SJSA1 (cell line): ENCODE measurements at places on chromosomes 7 and 10.

DNA sequence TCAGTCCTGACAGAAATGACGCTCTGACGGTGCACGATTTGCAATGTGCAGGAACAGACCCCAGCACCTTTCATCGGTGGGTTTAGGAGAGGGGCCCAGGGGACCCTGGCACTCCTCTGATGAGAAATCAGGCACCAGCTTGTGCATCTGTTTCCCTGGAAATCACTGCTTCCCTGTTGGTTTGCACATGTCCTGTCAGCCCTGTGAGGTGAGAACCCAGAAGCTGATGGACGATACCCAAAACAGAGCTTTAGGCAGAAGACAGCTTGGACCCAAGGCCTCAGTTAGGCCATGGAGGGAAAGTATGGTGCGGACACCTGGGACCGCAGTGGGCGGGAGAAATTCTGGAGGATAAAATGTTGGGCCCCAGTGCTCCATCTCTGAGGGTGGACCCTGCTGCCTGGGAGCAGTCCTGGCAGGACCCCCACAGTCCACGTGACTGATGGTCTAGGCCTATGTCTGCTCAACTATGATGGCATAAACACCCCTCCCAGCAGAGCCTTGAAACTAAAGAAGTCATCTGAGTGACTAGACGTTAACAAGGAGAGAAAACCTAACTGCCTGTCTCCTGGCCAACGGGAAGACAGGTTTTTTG is 242.8 kb downstream of the PTPRN2 start:
- H3K4me1 ChIP-seq = no peaks in the 10 kb centered on the region
- H3K4me3 ChIP-seq = no peak overlapping the region
- no peaks in the 10 kb centered on the region for H3K27me3 ChIP-seq
- H3K36me3 ChIP-seq = no peaks in the 10 kb centered on the region
- DNase-seq = no peak
- H3K27ac ChIP-seq = no peak overlapping the region

- H3K4me1 ChIP-seq = peaks cover 35% of the 10 kb centered on the region
- H3K4me3 ChIP-seq = no peak overlapping the region
- DNase-seq = no peak
- no peaks in the 10 kb centered on the region for H3K27me3 ChIP-seq
- peaks cover 99% of the 10 kb centered on the region for H3K36me3 ChIP-seq
Measured at GRCh38 chr10:95237376-95238170, 43.5 kb downstream of the ACSM6 start.

DNA sequence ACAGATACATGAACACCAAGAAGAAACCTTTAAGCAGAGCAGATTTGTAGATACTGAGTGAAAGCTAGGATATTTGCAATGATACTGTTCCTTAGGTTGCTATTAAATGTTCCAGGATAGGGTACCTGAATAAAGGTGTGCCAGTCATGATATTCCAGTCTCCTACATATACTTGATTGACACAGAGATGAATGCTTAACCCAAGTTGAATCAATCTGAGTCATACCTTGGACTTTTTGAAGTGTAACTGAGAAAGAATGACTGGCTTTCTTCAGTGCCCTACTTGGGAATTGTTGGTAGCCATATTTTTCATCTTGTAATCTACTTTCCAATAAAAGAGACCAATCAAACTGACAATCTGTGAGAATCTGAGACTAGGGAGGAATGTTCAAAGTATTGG is 805.7 kb upstream of the GHITM start:
- no peak for DNase-seq
- H3K27ac ChIP-seq = no peak overlapping the region
- no peaks in the 10 kb centered on the region for H3K36me3 ChIP-seq

DNA sequence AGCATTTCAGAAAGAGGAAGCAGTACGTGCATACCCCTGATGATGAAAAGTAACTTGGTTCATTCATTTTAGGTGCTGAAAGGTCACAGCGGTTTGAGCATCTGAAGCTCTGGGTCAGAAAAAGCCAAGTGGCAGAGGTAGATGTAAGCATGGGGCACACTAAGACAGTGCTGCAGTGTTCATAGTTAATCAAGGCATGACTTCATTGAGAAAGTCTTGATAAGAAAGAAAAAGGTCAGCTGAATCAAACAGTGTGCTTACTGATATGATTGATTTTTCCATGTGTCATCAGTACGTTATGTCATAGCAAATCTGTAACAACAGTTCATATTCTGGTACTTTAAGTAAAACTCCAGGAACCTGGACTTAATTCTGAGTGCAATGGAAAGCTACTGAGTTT is 107.7 kb upstream of the PCLO start:
- H3K27ac ChIP-seq = no peak overlapping the region
- no peak overlapping the region for H3K4me3 ChIP-seq
- no peaks in the 10 kb centered on the region for H3K4me1 ChIP-seq
- no peaks in the 10 kb centered on the region for H3K36me3 ChIP-seq

DNA sequence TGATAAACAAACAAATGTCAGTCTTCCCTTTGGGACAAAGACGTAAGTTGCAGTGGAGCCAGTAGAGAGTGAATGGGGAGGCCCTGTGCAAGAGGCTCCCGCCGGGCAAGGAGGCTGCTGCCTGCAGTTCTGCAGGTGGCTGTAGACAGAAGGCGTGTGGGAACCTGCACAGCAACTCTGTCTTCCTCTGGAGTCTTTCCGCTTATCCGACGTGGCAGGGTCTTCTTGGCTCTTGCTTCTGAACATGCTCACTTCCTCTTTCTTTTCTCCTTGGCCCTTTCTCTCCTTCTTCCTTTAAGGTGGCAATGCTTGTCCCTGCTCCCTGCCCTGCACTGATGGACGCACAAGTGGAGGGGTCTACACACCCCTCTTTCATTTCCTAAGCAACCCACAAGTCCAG is 122.5 kb downstream of the HIPK2 start:
- no peak overlapping the region for H3K27ac ChIP-seq
- no peak overlapping the region for H3K4me3 ChIP-seq
- no peaks in the 10 kb centered on the region for H3K27me3 ChIP-seq
- H3K36me3 ChIP-seq = peaks cover 12% of the 10 kb centered on the region

DNA sequence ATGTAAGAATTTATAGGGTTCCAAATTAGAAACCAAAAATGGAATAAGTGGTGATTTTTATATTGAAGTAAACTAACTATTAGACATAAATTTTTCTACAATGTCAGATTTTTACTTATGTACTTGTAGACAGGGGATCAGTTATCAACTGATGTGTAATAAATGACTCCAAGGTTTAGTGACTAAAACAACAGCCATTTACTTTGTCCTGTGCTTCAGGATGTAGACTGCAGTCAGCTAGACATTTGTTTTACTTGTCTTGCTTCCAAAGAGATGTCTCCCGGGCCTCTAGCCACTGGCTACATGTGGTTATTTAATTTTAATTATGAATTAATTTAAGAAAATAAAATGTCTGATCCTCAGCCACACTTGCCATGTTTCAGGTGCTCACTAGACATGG is 249.7 kb upstream of the IGFBP3 start:
- DNase-seq = no peak
- no peak overlapping the region for H3K4me3 ChIP-seq
- no peaks in the 10 kb centered on the region for H3K27me3 ChIP-seq
- H3K36me3 ChIP-seq = no peaks in the 10 kb centered on the region

- no peaks in the 10 kb centered on the region for H3K4me1 ChIP-seq
- DNase-seq = no peak
- H3K27ac ChIP-seq = no peak overlapping the region
- no peak overlapping the region for H3K4me3 ChIP-seq
Measured at GRCh38 chr10:82251222-82251906, 376.4 kb downstream of the NRG3 start.

- H3K27me3 ChIP-seq = no peaks in the 10 kb centered on the region
- H3K4me3 ChIP-seq = no peak overlapping the region
- no peak for DNase-seq
- H3K36me3 ChIP-seq = peaks cover 40% of the 10 kb centered on the region
Measured at GRCh38 chr10:13104697-13105096, 4.7 kb downstream of the OPTN start.

DNA sequence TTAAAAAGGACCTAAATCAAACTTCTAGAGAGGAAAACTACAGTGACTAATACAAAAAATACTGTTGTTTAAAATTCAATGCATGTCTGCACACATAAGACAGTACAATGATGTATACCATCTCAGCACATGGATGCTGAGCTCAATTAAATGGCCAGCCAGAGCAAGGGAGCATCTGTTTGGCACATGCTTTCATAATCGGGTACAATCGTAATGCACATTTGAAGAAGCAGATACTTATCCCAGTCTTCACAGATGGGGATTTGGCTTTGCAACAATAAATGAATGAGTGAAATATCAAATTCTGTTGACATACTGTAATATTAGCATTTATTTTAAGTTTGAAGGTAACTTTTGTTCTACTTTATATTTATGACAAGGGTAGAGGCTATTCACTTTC is 187.8 kb downstream of the CRPPA start:
- H3K36me3 ChIP-seq = no peaks in the 10 kb centered on the region
- no peak overlapping the region for H3K27ac ChIP-seq
- DNase-seq = no peak
- H3K4me3 ChIP-seq = no peak overlapping the region
- H3K27me3 ChIP-seq = no peaks in the 10 kb centered on the region

- H3K4me3 ChIP-seq = no peak overlapping the region
- no peaks in the 10 kb centered on the region for H3K27me3 ChIP-seq
- no peaks in the 10 kb centered on the region for H3K4me1 ChIP-seq
- H3K27ac ChIP-seq = no peak overlapping the region
- H3K36me3 ChIP-seq = no peaks in the 10 kb centered on the region
Measured at GRCh38 chr10:123938890-123939289, 47.3 kb upstream of the CPXM2 start.

- H3K4me3 ChIP-seq = no peak overlapping the region
- no peak for DNase-seq
- H3K36me3 ChIP-seq = peaks cover 89% of the 10 kb centered on the region
Measured at GRCh38 chr10:119673271-119673670, 22.1 kb downstream of the BAG3 start.

- DNase-seq = no peak
- no peak overlapping the region for H3K4me3 ChIP-seq
- H3K27me3 ChIP-seq = peaks cover 4% of the 10 kb centered on the region; the same call in 1 of the 2 replicates
- no peak overlapping the region for H3K27ac ChIP-seq
- no peaks in the 10 kb centered on the region for H3K4me1 ChIP-seq
Measured at GRCh38 chr7:98729121-98729520, 112.0 kb downstream of the NPTX2 start.
